SHP77 treated with DMSO at 0.1 percent for 48 hours (cell line): ENCODE measurements at places on chromosomes 7 and 10.

DNA sequence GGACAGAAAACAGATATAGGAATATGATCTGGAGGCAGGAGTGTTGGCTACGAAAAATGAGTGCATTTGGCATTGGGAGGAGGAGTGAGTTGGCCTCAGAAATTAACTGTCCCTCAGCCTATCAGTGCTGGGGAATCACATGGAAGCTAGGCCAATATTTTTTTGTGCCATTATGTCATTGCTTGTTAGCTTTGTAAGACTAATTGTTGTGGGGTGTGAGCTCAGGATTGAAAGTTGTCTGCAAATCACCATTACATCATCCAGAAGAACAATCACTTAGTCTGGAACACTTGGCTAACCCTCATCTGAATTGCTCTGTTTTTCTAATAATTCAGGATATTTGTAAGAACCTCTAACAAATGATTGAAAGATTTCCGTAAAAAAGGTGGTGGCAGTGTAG is 45.2 kb upstream of the SEMA3D start:
- DNase-seq, result no peak

- no peak for DNase-seq
Measured at GRCh38 chr7:134692344-134692705, 45.7 kb downstream of the BPGM start.

GRCh38 chr10:61682323-61682722 is 19.6 kb downstream of the CABCOCO1 start:
- DNase-seq, result no peak

- no peak for DNase-seq
Measured at GRCh38 chr7:6248581-6248980, 23.8 kb downstream of the CYTH3 start.

DNA sequence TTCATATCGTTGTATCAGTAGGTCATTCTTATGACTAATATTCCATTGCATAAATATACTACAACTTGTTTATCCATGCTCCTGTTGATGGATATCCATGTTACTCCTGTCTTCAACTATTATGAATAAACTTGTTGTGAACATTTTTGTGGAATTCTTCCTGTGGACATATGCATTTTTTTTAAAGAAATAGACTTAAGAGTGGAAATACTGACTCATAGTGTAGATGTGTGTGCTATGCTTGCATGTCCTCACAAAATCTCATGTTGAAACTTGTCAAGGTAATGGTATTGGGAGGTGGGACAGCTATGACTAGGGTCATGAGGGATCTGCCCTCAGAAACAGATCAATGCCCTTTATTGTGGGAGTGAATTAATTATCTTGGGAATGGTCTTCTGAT is 240.5 kb upstream of the PRSS58 start:
- DNase-seq, result no peak

GRCh38 chr7:16114633-16115032 is 306.7 kb downstream of the CRPPA start:
- DNase-seq, result peak; percentile 30

DNA sequence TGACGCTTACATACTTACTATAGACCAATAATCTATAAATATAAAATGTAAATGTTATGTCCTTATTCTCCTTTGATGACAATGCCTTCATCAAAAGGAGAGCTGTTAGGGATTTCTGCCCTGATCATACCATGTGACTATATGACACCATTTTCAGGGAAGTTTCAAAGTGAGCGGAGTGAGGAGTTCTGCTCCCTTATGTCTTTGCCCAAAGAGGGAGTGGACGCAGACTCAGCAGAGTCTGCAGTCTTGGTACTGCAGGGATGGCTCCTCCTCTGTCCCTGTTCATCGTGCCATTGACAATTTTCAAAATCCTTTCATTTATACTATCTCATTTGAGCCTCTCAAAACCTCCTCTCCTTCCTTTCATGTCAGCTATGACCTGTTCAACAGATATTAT is 27.9 kb downstream of the HYAL4 start:
- no peak for DNase-seq

- no peak for DNase-seq
Measured at GRCh38 chr7:142585425-142585824, 163.8 kb upstream of the PRSS1 start.

DNA sequence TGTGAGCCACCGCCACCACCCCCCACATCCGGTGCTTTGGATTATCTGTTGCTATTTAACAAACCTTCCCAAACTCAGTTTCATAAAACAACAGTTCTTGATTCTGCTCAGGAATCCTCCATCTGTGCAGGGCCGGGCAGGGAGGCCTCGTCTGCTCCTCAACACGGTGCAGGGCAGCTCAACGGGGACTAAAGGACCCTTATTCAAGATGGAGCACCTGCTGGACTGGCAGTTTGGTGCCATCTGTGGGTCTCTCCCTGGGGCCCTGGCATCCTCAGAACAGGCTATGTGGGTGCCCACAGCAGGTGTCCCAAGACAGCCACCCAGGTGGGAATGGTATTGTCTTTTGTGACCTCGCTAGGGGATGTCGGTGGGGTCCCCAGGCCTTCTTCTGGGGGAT is 31.0 kb upstream of the ELFN1 start:
- DNase-seq, result no peak

GRCh38 chr7:104179178-104179577 is 28.6 kb downstream of the ORC5 start:
- no peak for DNase-seq

- DNase-seq, result no peak
Measured at GRCh38 chr7:151807846-151808245, 69.1 kb downstream of the PRKAG2 start.

DNA sequence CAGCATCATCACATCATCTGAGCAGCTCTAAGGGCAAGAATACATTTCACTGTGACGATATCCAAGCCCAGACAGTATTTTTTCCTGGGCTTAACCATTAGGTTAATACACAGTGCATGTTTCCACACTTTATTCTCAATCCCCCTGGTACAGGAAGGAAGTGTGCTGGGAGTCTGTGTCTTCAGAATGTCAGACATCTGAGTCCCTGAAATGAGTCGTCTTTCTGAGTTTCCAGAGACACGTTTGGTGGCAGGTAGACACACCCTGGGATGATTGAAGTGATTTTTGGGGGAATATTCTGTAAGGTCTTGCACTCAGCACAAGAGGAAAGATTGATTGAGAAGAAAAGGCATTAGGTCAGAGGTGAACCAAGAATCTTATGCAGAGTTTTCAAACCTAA is 13.1 kb upstream of the SHH start:
- DNase-seq, result no peak

GRCh38 chr7:2817456-2817855 is 26.7 kb downstream of the GNA12 start:
- DNase-seq, result no peak

DNA sequence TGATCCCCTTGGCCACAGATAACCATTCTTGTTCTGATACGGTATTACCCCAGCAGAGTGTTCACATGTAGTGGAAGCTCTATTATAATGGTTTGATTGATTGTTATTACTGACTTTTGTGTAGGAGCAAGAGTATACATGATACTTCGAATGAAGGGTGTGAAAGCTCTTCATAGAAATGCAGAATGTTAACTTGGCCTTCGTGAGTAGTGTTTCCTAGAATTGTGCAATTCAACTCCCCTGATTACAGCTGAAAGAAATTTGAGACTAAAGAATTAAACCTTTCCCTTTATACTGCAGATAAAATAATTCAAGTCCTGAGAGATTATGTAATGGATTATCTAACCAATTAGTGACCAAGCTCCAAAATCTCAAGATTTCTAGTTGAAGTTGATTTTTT is 38.2 kb downstream of the MKLN1 start:
- no peak for DNase-seq

- no peak for DNase-seq
Measured at GRCh38 chr7:115474137-115474536, 552.2 kb downstream of the MDFIC start.

GRCh38 chr7:40986351-40986873 is 716.5 kb downstream of the INHBA start:
- DNase-seq, result peak; percentile 99

- DNase-seq, result no peak
Measured at GRCh38 chr10:11887381-11888227, 64.4 kb downstream of the PROSER2 start.

DNA sequence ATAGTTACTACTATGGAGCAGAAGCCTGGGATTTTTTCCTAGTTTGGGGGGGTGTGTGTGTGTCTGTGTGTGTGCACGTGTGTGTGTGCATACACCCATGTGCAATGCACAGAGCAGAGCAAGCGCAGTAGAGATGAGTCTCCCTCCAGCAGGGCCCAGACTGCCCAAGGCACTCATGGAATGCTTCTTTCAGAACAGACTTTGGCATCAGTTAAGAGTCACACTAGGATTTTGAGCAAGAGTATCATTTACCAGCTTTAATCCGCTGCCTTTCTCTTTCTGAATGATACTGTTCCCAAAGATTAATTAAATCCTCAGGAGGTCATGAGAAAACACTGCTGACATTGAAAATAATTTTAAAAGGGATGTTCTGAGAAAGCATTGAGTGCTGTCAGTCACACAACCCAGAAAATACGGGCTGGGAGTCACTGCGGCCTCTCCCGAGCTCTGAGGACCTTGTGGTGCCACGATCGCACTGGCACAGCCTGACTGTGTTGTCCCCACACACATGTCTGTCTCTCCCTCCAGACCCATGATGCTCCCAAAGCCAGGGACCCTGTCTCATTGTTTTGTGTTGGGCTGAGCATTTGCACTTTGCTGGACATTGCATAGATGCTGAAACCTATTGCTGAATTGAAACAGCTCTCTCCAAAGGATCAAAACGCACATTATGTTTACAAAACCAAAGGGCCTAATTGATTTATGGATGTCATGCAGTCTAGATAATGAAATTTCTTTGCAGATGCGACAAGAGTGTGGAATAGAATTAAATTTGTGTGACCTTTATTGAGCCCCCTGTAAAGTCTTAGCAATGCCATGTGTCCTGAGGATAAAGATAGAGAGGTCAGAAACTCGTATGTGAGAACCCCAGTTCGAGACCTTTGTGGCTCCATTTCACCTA is 54.7 kb upstream of the FIGNL1 start:
- DNase-seq, result no peak

DNA sequence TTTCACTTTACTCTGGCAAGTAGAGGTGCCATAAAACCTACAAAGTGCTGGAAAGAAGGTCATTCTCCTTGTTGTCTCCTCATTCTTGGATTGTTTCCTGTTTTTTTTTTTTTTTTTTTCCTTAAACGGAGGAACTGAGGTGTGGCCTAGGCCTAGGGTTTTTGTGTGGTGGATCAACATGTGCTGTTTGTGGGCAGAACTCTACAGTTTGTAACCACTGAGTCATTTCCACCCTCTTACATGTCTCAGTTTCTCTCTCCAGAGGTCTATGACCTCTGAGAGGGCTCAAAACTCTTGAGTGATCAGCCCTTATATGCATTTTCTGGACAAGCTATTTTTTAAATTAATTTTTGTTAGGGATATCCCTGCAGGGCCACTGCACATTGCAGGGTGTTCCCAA is 296.0 kb downstream of the PPP1R3A start:
- no peak for DNase-seq

DNA sequence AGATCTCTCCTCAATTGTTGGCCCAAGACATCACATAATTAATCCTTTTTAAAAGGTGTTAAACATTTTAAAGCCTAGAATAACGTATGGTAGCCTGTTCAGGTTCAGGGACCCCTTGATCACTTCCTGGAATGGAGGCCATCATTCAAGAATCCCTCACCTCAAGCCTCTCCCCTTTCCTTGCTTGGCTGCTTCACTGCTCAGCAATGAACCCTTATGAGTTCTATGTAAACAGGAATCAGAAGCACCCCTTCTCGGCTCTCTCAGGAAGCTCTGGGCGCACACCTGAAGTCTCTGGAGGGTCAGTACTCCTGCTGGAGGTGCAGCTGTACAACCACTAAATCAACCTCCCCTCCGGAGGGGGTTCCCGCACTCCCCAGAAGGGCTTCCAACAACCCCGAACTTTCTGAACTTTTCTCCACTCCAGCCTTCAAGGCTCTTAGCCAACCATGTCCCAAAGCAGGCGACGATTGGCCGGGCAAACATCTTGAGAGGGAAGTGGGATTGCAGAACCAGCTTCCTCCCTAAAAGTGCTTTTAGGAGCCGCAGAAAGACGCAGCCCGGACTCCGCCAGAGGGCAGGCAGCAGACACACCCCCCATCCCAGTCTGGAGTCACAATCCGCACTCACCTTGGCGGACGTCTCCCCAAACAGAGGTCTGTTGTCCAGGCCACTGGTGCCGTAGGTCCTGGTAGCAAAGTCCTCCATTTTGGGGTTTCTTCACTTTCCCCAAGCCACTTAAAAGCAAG is 562 bp downstream of the TMEM243 start:
- no peak for DNase-seq

DNA sequence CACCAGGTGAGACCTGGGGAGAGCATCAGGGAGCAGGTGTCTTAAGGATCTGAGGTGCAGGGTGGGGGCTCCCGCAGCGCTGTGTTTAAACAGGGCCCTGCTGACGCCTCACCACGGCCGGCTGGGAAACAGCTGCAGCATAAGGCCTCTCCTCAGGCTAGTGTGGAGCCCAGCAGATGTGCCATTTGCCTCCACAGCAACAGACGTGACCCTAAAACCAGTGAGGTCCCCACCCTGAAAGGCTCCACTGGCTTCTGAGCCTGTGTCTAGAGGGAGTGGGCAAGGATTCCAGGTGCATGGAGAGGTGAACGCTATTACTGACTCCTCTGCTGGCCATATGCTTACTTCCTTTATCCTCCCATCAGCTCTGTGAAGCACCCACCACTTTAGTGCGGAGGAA is 47.8 kb downstream of the SYPL1 start:
- no peak for DNase-seq

- DNase-seq, result no peak
Measured at GRCh38 chr7:111931016-111931517, 275.1 kb downstream of the DOCK4 start.

DNA sequence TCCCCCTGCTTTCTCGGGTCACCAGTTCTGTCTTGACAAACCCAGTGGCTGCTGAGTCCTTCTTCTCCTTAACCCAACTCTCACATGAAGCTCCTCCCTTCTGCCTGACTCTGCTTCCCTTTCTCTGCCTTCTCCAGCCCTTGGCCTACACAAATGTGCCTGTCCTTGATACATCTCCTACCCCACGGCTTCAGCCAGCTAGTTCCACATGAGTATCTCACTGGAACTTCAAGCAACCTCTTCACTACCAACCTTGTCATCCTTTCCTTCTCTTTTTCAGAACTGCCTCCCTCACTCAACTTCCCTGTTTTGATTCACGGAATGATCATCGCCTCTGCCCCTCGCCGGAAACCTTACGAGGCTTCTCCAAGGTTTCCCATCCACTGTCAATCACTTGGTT is 55.9 kb downstream of the PDIA4 start:
- DNase-seq, result no peak

DNA sequence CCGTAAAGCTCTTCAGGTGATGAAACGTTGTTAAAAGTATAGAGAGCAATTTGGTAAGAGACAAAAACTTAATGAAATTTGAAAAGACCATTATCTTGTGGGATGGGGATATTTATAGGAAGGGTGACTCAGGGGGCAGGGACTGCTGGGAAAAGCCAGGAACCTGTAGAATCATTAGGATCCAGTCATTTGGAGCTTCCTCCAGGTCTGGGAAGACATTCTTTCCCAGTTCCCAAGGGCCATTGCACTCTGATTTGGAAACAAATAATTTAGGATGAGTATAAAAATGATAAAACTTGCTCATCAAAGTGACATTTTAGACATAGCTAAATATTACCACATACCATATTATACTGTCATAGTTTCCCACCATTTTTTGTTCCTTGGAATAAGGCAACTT is 143.9 kb downstream of the PFKFB3 start:
- DNase-seq, result no peak
